CD4-positive, alpha-beta T cell treated with Interleukin-10 for 1 hour (primary cell): ENCODE measurements at places on chromosomes 2 and 18.

DNA sequence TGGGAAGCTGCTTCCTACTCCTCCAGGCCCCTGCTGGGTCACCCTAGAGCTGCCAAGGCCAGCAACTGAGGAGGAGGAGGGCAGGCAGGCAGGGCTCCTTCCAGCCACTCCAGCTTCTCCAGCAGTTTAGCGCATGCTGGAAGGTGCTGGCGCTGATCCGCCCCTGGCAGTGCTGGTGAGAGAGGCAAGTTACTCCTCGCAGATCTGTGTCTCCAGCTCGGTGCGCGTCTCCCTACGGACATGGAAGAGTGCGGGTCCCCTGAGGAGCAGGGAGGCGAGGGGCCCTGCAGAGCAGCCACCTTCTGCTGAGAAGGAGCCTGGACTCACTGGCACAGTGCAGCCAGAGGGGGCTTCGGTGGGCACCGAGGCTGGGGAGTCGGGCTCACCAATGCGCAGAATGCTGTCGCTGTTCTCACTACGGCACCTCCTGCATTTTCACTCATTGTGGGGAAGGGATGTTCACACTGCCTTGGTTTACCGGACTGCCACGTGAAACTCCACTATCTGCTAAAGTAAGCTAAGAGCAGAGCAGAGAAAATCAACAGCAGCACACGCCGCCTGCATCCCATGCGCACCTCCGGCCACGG, 206.0 kb downstream of the HDAC4 start:
- no peak for DNase-seq

- peak; percentile 85 for DNase-seq
Observed at GRCh38 chr2:105746177-105747080, 1.7 kb downstream of the NCK2 start.

DNA sequence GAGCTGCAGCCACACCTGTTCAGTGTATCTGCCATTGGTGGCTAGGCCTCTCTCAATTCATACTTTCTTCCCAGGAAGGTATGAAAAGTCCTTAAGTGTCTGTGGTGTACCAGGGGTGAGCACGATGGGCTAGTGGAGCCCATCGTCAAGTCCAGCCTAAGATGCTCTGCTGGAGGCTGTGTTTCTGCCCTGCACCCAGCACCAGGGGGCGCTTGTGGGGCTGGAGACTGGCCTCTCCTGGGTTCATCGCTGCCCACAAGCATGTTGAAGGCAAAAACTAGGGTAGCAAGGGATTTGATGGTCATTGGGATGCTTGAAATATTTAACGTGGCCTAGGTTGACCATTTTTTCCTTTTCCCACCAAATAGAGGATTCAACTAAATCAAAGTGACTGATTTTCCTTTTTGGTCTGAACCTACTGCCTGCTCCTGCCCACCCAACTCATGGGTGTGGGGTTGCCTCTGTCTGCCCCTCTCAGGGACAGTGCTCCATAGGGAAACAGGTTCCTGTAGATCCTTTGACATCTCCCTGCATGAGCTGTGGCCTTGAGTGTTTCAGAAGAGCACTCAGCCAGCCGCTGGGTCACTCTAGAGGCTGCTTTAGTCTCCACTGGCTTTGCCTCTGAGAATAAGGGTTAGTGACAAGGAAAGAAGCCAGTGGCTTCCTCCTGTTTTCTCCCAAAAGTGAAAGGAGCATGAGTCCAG, 59.0 kb downstream of the TPGS2 start:
- DNase-seq, result no peak

DNA sequence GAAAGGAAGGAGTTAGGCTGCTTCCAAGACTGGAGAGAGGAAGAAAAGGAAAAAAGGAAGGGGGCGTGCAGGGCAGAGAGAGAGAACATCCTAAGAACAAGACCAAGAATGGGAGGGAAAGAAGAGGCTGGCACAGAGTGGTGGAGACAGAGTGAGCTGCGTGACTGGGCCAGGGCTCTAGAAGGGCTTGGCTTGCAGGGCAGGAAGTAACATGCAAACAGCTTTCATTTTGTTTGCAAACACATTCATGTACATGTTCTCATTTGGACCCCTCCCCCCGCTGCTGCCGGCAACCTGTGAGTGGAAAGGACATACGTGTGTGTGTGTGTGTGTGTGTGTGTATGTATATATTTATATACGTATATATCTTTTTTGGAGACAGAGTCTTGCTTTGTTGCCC, 46.8 kb upstream of the DNMT3A start:
- no peak for DNase-seq

GRCh38 chr2:8215159-8215863, 466.5 kb upstream of the ID2 start:
- no peak for DNase-seq

GRCh38 chr2:197292619-197293018, 18.0 kb downstream of the ANKRD44 start:
- peak; percentile 46 for DNase-seq

DNA sequence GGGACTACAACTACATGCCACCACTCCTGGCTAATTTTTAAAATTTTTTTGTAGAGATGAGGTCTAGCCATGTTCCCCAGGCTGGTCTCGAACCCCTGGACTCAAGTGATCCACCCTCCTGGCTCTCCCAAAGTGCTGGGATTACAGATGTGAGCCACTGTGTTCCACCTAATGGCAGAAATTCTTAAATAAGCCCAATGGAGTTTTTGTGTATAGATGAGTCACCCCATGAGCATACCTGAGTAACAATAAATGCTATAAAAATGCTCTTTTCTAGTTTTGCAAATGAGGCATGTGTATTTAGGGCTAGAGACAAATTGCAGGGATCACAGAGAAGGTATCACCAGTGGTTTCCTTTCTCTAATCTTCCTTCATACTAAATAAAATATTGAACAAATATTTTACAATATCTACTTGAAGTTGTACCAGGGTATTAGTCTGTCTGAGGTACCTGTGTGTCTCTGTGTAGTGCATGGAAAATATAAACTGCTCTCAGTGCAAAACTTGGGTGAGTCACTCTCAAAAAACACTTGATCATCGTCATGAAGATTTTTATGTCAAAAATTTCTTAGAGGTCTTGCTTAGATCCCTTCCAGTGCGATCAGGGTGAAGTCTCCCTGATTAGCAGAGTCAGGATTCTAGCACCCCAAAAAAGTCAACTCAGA, 337.1 kb upstream of the MMADHC start:
- no peak for DNase-seq

- DNase-seq, result no peak
Observed at GRCh38 chr2:5539282-5540165, 152.7 kb upstream of the SOX11 start.

DNA sequence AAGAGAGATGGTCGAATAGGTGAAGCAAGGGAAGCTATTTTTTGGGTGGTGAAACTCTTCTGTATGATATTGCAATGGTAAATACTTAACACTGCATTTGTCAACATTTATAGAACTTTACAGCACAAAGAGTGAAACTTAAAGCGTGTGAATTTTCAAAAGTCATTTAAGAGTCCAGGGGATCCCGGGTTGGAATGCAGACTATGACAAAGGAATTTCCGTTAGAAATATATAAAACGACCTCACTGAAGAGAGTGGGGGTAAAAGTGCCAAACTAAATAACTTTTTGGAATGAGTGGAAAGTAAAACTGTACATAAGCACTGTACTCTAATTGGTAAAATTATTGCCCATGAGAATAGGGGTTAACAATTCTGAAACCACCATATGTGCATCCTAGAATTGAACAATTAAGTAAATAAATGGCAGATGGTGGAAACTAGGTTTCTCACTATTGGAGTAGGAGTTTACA, 191.0 kb upstream of the FN1 start:
- no peak for DNase-seq

- peak; percentile 21 for DNase-seq
Observed at GRCh38 chr2:143068509-143068908, 60.7 kb upstream of the ARHGAP15 start.
